ENCODE measurements at places on chromosomes 7 and 10.
A peak's percentile ranks its signal among the peaks of the same experiment; 100 is the strongest.

GRCh38 chr7:2837496-2837895 is 6.6 kb downstream of the GNA12 start:
- no peak for DNase-seq

DNA sequence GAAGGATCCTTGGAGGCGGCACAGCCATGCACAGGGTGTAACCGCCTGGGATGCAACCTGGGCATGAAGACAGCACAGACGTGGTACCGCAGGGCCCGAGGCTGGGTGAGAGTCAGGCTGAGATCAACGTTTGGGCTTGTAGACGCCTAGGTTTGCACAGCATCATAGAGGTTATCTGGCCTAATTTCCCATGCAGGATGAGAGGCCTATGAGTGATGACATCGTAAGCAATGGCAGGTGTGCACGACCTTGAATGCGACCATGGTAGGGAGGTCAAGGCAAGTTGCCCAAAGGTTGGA is 7.5 kb downstream of the CALML3 start:
- no peak for DNase-seq

DNA sequence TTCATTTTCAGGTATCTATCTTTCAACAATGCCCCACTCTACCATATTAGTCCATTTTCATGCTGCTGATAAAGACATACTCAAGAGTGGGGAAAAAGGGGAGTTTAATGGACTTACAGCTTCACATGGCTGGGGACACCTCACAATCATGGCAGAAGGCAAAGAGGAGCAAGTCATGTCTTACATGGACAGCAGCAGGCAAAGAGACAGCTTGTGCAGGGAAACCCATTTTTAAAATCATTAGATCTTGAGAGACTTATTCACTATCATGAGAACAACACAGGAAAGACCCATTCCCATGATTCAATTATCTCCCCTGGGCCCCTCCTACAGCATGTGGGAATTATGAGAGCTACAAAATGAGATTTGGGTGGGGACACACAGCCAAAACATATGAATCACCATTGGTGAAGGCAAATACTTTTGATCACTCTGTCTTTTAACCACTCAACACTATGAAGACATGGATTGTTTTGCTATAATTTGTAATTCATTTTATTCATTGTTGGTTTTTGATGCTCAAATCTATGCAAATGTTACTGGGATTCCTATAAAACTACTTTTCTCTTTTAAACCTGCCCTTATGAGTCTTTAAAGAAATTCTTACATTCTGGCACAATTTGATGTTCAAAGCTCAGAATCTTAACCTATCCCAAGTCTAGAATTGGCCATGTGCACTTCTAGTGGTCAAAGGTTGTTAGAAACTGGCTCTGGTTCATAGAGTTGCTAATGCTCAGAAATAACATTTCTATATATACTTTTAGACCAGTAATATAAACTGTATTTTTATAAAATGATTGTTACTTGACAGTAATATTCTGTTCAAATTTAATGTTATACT is 15.3 kb downstream of the AKR1C4 start:
- no peak for DNase-seq

- DNase-seq, result no peak
Observed at GRCh38 chr10:5645944-5646617, 20.3 kb downstream of the ASB13 start.

GRCh38 chr7:44116087-44116788 is 7.1 kb downstream of the POLD2 start:
- DNase-seq, result no peak

GRCh38 chr7:96300986-96301385 is 20.9 kb downstream of the SLC25A13 start:
- no peak for DNase-seq

DNA sequence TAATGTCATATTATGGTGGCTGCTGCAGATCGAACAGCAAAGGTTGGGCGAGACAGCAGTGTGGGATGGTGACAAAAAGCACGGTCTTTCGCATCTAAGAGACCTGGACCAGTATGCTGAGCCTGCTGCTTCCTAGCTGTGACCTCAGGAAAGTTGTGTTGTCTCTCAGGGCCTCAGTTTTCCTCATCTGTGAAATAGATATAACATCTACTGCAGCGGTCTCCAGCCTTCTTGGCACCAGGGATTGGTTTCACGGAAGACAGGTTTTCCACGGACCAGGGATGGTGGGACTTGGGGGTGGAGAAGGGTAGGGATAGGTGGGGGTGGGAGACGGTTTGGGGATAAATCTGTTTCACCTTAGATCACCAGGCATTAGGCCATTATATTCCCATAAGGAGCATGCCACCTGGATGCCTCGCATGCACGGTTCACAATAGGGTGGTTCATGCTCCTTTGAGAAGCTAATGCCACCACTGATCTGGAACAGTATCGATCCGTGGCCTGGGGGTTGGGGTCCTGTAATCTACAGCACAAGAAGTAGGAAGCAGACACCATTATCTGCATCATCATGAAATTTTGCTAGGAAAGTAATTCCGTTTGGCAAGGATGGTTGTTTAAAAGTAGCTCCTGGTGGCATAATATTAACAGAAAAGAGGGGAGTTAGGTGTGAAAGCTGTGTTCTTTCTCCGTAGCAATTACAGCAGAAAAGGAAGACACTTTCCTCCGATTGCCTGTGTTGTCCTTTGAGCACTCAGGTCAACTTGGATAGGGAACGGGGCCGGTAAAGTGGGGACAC is 10.8 kb downstream of the KLF6 start:
- no peak for DNase-seq

DNA sequence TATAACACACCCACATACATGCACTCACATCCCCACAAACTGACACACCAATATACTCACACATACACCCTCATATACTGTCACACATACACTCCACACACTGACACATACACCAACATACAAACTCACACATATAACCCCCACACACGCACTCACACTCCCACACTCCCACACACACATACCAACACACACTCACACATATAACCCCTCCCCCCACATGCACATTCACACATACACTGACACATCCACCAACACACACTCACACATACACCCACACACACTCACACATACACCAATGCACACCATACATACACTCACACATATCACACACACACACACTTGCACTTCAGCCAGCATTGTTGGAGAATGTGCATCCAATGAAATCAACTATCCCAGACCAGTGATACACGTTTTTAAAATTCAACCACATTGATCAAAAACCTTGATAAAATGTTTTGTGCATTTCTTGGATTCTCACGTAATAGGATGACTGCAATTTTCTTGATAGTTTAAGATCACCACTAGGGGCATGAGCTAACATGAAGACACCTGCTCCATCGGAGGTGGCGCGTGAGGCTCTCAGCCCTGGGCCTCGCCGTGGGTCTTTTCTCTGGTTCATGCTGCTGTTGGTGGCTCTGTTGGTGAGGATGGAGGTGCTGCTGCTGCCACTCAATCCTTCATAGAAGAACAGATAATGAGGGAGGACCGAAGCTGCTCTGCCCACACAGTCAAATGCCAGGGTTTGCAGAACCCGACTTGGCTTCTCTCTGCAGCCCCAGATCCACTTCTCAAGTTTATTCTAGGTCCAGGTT is 32.1 kb upstream of the CHST15 start:
- no peak for DNase-seq

- DNase-seq, result no peak
Observed at GRCh38 chr10:21520949-21521348, 4.5 kb downstream of the SKIDA1 start.

DNA sequence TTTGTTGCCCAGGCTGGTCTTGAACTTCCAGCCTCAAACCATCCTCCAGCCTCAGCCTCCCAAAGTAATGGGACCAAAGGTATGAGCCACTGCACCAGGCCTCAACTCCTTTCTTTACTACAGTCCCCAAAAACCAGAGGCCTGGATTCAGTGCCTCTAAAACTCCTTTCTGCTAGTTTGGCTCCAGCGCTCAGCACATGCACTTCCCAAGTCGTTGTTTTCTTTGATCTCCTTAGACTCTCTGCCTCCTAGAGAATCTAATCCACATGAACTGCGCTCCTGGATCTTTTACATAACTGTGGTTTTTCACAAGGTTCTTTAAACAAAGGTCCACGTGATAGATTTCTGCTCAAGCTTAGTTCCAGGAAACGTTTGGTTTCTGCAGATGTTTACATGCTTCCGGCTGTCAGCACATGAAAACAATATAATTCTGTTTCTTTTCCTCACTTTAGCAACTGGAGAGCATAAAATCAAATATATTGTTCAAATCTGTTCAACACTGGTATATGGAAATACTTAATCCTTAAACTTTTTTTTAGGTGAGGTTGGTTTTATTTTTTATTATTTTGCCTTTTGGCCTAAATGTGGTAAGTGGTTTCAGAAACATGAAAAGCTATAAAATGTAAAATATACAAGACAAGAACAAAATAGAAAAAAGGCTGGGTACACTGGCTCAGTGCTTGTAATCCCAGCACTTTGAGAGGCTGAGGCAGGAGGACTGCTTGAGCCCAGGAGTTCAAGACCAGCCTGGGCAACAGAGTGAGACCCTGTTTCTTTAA is 270.5 kb upstream of the MKLN1 start:
- peak; percentile 77 for DNase-seq

DNA sequence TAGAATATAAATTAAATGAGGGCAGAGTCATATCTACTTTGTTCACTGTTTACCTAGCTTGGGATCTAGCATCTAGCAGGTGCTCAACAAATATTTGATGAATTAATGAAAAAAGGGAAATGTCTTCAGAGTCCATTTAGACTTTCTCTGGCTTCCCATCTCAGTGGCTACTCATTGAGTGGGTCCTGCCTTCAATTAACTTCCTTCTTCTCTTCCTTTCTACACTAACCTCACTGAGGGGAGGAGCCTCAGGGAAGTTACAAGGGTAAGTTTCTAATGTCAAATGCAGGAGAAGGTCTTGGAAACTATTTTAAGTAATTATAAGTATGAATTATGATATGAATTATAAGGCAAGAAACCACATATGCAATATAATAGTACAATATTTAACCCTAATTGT is 28.2 kb upstream of the MPP7 start:
- no peak for DNase-seq

DNA sequence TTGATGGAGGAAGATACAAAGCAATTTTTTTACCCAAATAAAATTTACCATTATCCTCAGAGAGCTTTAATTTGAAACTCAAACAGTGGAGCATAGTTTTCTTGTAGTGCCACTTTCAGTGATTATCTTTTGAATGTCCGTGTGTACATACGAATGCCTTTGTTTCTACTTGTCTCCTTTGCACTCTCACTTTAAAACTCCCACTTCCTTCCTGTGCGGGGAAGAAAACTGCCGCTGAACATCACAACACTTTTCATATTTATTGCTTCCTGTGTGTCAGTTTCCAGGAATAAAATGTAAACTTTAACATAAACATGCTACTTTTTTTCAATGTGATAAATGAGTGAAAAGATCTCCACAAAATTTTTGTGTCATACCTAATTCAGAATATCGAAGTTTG is 102.4 kb downstream of the SEMA3A start:
- DNase-seq, result no peak

- DNase-seq, result no peak
Observed at GRCh38 chr10:132808383-132809231, 22.7 kb upstream of the NKX6-2 start.

- no peak for DNase-seq
Observed at GRCh38 chr7:132544999-132545398, 31.3 kb downstream of the PLXNA4 start.

DNA sequence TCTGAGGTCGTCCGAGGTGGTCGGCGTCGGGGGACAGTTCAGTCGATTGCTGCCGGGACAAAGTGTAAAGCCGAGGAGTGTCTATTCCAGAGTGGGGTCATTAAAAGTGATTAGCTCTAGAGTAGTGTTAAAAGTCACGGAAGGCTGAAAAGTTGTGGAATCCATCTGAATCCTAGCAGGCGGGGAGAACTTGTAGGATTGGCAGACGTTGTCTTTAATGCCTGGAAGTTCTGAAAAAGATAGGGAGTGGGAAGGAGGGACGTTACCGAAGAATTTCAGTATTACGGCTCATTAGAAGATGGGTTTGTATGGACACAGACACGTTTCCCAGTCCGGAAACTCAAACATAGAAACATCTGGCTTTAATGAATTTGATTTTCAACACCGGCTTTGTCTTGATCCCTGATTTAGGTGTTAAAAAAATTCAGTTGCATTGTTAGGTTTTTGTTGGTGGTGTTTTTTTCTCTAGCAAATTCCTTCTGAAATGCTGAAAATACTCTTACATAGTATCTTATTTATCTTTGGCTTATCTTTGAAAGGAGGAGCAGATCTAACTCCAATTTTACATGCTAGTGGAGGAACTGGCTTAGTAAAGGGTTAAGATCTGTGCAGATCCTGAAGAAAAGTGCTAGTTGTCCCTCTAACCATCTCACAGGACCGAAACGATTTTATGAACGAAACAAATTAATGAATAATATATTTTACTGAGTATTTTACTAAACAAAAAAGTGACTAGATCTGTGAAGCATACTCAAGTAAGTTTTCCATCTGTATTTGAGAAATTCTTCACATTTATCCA is 900 bp downstream of the MKLN1 start:
- DNase-seq, result no peak

- no peak for DNase-seq
Observed at GRCh38 chr10:5811387-5811821, 1.8 kb downstream of the GDI2 start.

DNA sequence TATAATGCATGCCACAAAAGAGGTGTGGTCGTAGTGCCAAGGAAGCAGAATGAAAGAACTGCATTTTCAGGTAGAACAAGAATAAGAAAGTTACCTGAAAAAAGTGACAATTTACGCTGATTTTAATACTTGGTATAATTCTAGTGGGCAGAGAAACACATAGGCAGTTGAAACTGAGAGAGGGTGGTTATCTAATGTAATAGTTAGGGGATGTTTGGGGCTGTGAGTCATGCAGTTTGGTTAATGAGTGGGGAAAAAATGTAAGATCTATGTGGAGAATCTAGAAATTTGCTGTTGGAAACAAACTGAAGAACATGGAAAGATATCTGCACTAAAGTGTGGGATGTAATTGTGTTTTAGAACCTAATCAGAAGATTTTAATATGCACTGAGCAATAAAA is 33.7 kb downstream of the ZNF37A start:
- DNase-seq, result no peak

- DNase-seq, result no peak
Observed at GRCh38 chr10:75507469-75507868, 76.0 kb downstream of the LRMDA start.

- no peak for DNase-seq
Observed at GRCh38 chr7:1725199-1725690, 55.2 kb downstream of the ELFN1 start.

- no peak for DNase-seq
Observed at GRCh38 chr7:133315332-133316040, 62.6 kb downstream of the EXOC4 start.

GRCh38 chr10:35555962-35556930 is 48.9 kb upstream of the GJD4 start:
- DNase-seq, result no peak

- DNase-seq, result no peak
Observed at GRCh38 chr7:55574051-55574717, 1.9 kb upstream of the VOPP1 start.

DNA sequence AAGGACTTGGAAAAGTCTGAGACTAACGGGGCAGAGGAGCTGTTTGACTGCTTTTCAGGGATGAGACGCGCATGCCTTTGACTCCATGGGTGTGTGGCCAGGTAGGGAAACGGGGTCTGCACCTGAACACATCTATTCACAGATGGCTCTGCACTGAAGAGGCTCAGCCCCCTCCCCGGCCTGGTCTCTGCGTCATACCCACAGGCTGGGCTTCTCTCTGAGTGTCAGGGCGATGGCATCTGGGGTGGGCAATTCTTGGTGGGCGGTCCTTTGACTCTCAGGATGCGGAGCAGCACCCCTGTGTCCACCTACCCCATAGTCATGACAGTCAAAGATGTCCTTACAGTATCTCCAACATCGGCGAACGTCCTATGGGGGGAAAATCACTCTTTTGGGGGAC is 23.0 kb downstream of the PFKP start:
- no peak for DNase-seq

GRCh38 chr10:97138174-97138573 is 47.6 kb downstream of the SLIT1 start:
- DNase-seq, result no peak

All from brain pericyte (primary cell).